ENCODE measurements at places on chromosomes 2 and 18.

DNA sequence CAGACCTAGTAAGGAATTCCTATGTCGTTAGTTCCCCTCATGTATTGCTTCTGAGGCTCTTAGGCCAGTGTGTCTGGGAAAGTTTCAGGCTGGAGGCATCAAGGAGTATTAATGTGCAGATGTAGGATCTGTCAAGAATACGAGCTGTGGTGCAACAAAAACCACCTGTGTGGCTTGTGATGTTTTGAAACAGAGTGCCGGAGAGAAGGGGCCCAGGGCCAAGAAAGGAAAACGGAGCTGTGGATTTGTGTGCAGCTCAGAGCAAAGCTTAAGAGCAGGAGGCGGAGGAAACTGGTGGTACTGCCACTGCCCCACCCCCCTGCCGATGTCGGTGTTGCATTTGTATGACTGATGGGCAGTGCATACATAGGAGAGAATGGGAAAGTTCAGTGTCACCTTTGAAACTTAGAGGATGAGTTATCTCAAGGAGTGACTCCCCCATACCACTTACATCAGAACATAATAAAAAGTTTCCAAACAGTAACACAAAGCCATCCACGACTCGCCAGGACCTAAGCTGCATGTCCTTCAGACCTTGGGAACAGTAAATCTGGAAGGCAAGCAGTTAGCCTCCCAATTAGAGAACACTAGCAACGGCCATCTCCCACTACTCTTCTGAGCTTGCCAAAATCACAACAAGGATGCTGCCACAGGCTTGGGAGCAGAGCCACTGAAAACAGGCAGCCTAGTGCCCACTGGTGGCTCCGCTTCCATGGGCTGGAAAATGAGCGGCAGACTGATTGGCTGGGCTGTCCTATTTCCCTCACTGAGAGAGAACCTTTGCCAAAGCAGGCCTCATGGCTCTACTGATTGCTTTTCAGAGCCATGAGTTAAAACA, 152.7 kb upstream of the NT5C1B start:
- no peak for DNase-seq

DNA sequence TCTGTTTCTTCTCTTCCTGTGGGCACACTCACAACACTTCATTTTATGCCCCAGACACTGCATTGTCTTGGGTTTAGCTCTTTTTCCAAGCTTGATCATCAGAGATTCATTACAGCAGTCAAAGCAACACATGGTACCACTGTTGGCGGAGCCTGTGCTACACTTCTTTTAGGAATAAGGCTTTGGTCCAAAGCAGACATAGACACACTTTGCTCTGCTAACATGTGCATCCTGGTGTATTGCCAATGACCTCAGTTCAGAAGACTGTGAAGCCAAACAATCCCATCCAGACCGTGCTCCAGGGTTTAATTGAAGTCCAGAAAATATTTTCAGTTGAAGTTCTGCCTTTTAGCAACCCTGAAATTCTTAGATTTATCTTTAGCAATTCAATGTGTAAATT, 354.6 kb upstream of the RAB12 start:
- DNase-seq: no peak

GRCh38 chr2:146950361-146950760, 894.5 kb upstream of the ACVR2A start:
- no peak for DNase-seq

- DNase-seq: no peak
These were observed 53.0 kb downstream of the RAB27B start for GRCh38 chr18:54881229-54881768.

- no peak for DNase-seq
These were observed 239.6 kb downstream of the CDH20 start for GRCh38 chr18:61572871-61573270.

- no peak for DNase-seq
These were observed 1097.2 kb upstream of the CNTNAP5 start for GRCh38 chr2:122927710-122928557.

DNA sequence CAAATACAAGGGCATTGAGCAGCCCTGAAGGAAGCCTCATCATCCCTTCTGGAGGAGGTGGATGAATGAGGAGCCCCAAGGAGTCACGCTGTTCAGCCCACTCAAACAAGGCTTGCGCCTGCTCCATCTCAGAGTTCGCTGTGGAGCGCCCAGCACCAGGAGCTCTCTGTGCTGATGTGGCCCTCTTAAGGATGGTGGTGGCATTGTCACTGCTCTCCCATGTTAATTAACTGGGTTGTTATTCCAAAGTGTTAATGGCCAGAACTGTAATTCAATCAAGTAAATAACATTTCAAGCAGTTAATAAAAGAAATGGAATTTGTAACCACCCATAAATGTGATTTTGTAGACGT, 726.0 kb upstream of the RAB6C start:
- no peak for DNase-seq

- DNase-seq: no peak
These were observed 415.8 kb downstream of the HRH4 start for GRCh38 chr18:24876266-24876665.

GRCh38 chr2:130370490-130370889, 14.6 kb downstream of the PTPN18 start:
- DNase-seq: no peak

DNA sequence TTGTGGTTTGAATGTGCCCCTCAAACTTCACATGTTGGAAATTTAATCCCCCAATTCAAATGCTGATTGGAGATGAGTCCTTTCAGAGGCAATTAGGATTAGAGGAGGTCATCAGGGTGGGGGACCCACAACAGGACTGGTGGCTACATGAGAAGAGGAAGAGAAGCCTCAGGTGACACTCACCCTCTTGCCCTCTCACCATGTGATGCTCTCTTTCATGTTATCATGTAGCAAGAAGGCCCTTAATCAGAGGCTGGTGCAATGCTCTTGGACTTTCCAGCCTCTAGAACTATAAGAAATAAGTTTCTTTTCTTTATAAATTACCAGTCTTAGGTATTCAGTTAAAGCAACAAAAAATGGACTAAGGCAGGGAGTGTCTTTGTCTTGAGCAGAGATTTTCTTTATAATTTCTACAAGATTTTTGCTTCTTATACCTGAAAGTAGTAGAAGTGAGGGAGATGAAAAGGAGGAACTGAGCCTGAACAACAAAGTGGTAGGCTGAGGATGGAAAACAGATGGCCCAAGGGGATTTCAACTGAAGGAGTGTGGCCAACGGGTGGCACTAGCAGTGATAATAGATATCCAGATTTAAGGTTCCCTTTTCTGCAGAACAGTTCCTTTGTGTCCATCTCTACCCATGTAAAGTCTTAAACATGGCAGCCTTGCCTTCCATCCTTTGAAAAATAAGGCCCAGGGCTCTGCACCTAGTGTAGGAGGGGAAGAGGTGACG, 49.2 kb upstream of the TGIF1 start:
- DNase-seq: no peak

DNA sequence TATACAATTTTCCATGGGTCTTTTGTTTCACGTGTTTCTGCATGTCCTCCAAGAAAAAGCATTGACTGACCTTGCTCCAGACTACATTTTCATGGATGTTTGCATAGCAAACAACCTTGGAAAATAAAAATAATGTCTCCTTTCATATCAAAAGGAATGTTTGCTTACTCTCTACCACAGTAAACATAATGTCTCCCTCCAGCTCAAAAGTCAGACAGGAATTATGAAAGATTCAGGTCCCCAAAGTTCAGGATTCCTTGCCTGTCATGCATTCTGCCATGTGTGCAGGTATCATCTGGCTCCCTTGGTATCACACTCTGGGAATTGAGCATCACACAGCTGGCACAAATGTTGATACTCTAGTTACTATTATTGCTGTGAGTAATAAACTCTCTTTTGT, 103.1 kb upstream of the ZC3H15 start:
- no peak for DNase-seq

DNA sequence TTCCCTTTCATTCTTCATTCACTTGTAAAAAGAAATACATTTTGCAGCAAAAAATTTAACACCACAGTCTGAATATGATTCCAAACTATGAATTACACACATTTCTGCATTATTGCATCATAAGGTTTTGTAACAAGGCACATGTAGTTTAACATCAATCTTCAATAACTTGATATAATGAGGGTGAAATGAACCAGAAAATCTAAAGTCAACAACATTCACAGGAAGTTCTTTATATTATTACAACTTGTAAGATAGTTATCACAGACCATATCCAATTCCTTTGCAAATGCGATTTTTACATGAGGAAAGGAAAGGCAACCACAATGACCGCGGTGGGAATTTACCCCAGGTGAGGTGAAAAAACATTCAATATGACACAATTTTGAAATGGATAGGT, 213.3 kb downstream of the NAPG start:
- no peak for DNase-seq

- no peak for DNase-seq
These were observed 150.2 kb downstream of the NBAS start for GRCh38 chr2:15410884-15411283.

GRCh38 chr2:132754392-132754791, 84.4 kb upstream of the LYPD1 start:
- no peak for DNase-seq

GRCh38 chr2:27991146-27991545, 100.6 kb downstream of the BABAM2 start:
- no peak for DNase-seq

- DNase-seq: no peak
These were observed 8.0 kb downstream of the TNS1 start for GRCh38 chr2:217994776-217995274.

- DNase-seq: no peak
These were observed 7.8 kb downstream of the PTMA start for GRCh38 chr2:231715988-231716616.

- no peak for DNase-seq
These were observed 61.8 kb upstream of the YWHAQ start for GRCh38 chr2:9692456-9693195.

DNA sequence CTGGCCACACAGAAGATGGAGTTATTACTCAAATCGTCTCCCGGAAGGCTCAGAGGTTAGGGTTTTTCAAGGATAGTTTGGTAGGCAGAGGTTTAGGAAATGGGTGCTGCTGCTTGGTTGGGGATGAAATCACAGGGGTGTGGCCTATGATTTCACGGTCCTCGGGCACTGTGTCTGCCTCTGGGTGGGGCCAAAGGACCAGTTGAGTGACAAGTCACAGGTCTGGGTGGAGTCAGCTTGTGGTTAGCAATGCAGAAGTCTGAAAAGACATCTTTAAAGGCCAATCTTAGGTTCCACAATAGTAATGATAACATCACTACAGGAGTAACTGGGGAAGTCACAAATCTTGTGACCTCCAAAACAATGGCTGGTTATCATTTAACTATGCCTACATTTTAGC, 387.8 kb downstream of the ZNF521 start:
- DNase-seq: no peak

- DNase-seq: no peak
These were observed 201.0 kb downstream of the RIT2 start for GRCh38 chr18:42914476-42914875.

DNA sequence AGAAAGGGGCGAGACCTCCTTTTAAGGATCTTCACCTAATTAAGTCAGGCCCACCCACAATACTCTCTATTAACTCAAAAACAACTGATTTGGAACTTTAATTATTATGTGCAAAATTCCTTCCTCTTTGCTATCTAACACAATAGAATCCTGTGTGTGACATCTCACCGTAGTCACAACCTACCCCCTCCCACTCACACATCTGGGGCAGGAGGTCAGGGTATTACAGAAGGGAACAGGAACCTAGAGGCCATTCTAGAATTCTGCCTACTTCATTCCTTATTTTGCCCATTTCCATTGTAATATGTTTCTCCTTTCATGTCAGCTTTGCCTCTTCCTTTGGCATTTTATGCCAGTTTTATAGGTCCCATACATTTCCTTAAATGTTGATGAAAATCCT, 829.3 kb upstream of the ID2 start:
- DNase-seq: no peak

DNA sequence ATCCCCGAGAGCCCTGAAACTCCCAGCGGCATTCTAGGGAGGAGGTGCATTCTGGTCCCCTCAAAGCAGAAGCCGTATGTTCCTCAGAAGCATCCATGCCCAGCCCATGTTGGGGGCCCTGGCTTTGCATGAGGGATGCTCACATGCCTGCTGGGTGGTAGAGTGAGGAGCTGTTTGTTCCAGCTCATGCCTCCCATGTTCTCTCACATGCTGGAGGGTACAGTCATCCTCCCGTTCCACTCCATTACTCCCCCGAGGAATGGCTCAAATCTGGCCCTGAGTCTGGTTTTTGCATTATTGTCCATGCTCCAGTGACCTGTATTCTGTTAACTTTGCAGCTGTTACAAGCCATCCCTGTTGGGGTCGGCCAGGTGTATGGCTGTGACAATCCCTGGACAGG, 24.1 kb downstream of the SLC14A2 start:
- DNase-seq: no peak

- DNase-seq: no peak
These were observed 866 bp downstream of the CWC22 start for GRCh38 chr2:180006231-180006630.

DNA sequence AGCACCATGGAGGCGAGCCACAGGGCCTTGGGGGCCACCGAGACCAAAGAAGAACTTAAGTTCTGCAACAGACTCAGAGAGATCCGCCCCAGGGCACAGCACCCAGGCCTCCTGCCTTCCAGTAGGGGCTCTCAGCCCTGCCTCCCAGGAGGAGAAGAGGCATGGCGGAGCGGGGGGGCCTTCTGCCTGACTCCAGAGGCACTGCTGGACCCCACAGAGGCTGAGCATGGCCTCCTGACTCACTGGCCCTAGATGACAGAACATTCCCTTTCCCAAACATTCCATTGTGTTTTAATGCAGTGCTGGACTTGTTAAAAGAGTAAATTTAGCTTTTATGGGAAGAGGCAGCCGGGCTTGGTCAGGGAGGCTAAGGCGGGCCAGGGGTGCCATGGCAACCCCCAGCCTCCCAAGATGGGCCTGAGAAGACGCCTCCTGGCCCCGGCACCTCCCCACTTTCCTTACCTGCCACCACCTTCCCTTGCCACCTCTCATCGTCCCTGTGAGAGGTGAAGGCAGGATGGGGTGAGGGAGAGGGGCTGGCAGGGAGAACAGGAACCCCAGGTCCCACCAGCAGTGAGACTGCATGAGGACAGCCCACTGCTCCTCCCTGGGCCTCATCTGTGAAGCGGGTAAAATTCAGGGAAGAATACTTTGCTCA, 65.4 kb downstream of the SMAD7 start:
- no peak for DNase-seq

GRCh38 chr2:120539937-120540718, 194.2 kb downstream of the INHBB start:
- no peak for DNase-seq

DNA sequence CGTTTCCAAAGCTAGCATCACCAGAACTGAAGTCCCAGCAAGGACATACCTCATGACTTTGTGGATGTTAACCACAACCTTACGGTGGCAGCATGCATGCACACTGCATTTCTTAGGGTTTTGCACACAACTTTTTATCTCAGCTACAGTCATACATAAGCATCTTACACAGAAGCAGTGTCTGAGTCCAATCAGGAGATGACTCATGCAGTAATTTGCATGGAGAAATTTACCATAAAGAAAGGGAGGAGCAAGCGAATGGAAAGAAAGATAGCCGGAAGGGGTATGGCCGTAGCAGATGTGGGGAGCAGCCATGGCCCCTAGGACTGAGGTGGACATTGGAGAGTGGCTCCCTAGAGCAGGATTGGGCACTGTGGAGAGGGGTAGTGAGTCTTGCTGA, 522.5 kb downstream of the GALR1 start:
- DNase-seq: no peak

GRCh38 chr18:57748770-57749603, 54.1 kb downstream of the ATP8B1 start:
- no peak for DNase-seq
